SK-N-DZ (cell line): ENCODE measurements at places on chromosomes 7 and 10.

- DNase-seq = peak; percentile 91
Observed at GRCh38 chr7:87059525-87060287, at the start of gene ELAPOR2. Gene ELAPOR2, minus strand, starts transcription at chr7:87059654. Its CDS starts 141 bp downstream, at chr7:87059513.

DNA sequence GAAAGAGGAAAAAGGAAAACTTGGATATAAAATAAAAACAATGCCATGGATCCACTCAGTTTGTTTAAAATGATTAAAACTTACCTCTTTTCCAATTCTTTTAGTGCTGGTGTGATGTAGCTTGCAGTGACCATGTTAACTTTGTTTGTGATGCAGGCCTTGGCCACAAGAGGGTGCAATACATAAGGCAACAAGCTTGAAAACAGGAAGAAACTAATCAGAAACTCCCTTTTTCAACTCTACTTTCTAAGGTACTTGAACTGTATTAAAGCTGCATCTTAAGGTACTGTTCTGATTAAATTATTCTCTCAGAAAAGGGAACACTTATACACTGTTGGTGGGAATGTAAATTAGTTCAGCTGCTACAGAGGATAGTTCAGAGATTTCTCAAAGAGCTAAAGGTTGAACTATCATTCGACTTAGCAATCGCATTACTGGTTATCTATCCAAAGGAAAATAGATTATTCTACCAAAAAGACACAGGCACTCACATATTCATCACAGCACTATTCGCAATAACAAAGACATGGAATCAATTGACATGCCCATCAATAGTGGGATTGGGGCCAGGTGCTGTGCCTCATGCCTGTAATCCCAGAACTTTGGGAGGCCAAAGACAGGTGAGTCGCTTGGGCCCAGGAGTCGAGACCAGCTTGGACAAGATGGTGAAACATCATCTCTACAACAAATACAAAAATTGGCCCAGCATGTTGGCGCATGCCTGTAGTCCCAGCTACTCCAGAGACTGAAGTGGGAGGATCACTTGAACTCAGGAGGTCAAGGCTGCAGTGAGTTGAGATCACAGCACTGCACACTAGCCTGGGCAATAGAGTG is 50.9 kb downstream of the AASS start:
- peak; percentile 60 for DNase-seq

- no peak for DNase-seq
Observed at GRCh38 chr7:34177476-34177875, 272.1 kb downstream of the BMPER start.

DNA sequence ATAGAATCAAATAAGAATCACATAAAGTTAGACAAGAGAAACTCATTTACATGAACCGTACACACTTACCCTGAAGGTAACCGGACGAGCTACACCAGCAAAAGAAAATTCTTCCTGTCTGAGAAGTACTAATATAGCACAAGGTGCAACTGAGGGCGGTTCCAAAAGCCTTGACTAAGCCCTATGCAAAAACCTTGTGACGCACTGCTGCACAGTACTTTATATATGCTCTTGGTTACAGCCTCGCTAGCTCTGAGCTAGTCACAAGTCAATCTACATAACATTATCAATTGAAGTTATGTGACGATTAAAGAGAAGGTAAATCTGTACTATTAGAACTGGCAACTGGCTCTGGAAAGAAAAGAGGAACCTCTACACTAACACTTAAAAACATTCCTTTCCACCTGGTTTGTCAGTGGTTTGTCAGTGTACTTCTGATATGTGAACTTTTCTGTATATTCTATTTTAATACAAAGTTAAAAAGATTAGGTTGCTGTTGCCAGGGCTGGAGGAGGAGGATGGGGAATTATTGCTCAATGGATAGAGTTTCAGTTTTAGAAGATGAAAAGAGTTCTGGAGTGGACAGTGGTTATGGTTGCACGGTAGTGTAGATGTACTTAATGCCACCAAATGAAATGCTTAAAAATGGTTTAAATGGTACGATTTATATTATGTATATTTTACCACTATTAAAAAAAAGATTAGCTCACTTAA is 21.6 kb downstream of the NT5C3A start:
- DNase-seq = no peak

- DNase-seq = no peak
Observed at GRCh38 chr10:62116896-62117295, 151.7 kb downstream of the RTKN2 start.

DNA sequence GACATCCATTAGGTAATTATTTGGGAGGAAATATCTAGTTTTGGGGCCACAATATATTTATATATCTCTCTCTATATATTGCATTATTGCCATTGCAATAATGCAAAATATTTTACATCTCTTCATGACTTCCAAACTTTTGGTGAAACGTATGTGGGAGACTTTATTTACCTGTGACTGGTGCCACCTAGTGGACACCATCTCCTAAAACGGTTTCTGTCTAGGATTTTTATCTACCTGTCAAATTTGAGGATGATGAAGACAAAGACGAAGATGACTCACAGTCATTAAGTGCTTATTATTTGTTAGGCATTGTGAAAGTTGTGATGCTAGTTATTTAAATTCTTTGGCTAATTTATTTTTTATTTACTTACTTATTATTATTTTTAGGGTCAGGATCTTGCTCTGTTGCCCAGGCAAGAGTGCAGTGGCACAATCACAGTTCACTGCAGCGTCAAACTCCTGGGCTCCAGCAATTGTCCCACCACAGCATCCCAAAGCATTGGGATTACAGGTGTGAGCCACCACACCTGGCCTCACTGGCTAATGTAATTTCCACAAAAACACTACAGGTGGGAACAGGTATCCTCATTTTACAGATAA is 18.7 kb upstream of the CBLL1 start:
- DNase-seq = peak; percentile 56
